ENCODE measurements at places on chromosomes 11 and 22.

DNA sequence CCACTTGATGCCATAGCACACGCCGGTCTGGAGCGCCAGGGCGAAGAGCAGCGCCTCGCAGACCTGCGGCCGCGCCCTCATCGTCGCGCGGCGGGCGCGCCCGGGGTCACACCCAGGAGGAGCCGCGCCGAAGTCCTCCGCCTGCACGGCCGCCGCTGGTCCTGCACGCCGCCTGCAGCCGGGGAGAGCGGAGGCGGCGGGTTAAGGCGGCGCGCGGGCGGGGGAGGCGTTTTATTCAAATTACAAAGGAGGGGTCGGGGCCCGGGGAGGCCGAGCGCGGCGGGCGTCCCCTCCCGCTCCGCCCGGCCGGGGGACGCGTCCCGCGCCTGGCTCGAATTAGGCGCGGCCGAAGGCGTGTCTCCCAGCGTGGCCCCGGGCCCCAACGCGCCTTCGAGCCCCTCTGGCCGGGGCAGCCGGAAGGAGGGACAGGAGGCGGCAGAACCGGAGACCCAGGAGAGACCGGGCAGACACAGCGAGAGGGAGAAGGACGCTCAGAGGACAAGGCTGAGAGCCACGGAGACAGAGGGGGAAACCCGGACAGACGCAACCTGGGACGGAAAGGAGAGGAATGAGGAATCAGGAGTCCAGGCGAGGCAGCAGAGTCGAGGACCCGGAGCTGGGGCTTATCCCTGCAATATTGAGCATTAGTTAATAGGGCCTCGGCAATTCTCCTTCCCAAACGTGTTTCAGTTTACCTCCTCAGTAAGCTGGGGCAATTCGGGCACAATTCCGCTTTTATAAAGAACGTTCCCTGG, at the start of gene WNT11:
WNT11 (minus strand) TSS at position 176 of the 755 bp plus-strand sequence; CDS start at position 81, 95 bp downstream.
- DNase-seq, result no peak

- peak; percentile 55 for DNase-seq
Observed at GRCh38 chr11:65440831-65441499, 18.4 kb downstream of the NEAT1 start.

DNA sequence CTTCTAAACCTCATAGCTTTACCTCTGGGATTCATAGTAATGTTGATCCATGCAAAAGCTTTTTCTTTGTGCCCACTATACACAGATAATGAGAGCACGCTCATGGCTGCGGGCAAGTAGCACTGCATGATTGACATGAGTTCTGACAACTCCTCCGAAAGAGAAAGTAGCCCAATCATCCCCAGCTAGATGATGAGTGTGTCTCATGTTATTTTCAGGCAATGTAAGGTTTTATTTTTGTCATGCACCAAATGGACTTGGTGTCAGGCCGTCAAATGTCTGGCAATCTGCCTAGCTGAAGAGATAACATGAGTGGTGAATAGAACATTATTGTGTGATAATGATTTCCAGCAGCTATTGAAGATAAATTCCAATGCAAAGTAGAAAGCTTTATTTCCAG, 662.6 kb downstream of the NTM start:
- no peak for DNase-seq

GRCh38 chr11:9905501-9905951, 241.6 kb downstream of the SWAP70 start:
- no peak for DNase-seq

- peak; percentile 58 for DNase-seq
Observed at GRCh38 chr22:20988573-20989322, 6.7 kb downstream of the LZTR1 start.

- DNase-seq, result no peak
Observed at GRCh38 chr22:35335468-35335867, 35.8 kb downstream of the TOM1 start.

- DNase-seq, result no peak
Observed at GRCh38 chr22:17888855-17889254, 114.6 kb upstream of the BID start.

DNA sequence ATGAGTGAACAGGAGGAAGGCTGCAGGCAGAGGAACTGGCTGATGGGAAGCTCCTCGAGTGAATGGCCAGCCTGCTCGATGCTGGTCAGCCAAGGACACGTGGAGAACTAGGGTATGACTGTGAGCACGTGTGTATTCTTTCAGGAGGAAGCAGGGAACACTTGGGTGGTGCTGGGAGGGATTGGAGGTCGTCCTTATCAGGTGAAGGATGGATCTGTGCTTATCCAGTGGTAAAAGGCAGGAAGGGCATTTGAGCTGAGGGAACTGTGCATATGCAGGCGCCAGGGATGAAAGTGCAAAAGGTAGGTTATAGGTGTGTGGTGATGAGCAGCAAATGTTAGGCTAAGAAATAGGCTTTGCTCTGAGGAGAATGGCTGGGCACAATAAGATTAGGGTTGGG, 9.7 kb upstream of the SLCO2B1 start:
- DNase-seq, result no peak

Data from suprapubic skin (tissue), 4 donors.